ENCODE measurements at places on chromosomes 7 and 10.

DNA sequence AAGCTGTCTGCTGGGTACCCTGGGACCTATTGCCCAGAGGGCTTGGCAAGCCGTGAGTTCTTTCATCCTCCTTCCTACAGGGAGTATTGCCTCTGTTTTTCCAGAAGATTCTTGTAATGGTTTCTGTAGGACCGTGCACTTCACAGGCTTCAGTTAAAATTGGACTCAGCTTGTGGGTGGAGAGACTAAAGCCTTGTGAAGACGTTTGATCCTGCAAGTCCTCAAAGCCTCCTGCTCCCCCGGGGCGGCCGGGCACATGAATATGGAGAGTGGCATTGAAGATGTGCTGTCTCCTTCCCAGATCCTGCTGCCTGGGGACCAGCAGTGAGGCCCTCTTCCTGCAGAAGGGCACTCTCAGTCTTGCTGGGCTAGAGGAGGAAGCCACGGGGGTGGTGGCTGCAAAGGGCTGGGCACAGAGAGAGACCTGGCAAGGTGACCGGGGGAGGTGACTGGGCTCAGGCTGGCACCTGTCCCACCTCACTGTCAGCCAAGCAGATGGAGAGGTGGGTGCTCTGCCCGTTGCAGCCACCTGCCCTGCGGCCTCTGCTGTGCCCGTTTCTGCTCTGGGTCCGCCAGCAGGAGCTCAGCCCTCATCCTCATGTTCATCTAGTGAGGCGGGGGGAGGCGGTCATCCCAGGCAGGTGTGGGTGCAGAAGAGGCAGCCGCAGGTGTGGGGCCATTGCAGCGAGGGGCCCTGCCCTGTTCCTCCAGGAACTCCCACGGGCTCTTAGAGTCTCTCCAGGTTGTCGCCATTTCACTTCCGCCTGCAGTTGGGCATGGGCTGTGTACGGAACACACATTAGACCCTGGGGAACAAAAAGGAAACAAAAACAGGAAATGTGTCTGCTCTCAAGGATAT lies 55.7 kb downstream of the TMEM209 start:
- DNase-seq = no peak

GRCh38 chr7:147429961-147430360 lies 1160.6 kb upstream of the C7orf33 start:
- no peak for DNase-seq

DNA sequence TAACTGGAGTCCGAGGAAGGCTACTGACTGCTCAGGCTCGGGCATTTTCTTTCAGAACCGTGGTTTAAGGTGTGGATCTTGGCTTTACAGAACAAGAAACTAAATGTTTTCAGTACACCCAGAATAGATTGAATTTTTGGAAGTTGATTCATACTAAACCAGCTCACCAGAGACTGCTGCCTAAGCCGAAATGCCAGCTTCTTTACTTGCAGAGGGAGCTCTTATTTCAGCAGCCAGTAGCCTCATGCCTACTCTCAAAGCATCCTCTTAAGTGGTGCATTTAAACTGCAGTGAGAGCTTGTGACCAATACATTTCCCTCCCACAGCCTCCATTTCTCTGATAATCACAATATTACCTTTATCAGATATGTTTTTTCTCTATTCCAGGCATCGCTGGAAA lies 615.1 kb downstream of the SUGCT start:
- no peak for DNase-seq

DNA sequence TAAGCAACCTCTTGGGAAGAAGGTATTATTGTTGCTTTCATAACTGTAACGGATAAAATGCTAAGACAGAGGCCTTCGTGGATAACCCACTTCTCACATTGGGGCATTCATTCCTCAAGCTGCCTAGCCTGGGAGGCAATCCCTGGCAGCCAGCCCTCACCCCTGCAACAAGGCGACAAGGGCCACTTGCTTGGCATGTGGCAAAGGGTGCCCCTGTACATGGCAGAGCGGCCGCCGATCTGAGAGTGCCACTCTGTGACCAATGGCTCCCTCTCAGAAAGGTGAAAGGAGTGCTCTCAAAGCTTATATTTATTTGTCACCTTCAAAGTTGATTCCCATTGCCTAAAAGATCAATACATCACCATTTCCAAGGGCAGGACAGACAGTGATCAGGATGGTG lies 31.9 kb downstream of the EBF3 start:
- DNase-seq = no peak
